GM23338 (cell line): ENCODE measurements at places on chromosomes 4 and X. TPM values are rescaled to one million over a fixed set of nuclear protein-coding genes. Genes with fewer than 3 reads are reported as not detected.

Gene PCDH18
- 17.3 and 19.5 TPM in 2 replicates for polyA plus RNA-seq

Gene RHOXF2B
- polyA plus RNA-seq: not detected in 2 replicates

Gene GPM6B
- 76.4 and 82.6 TPM in 2 replicates for polyA plus RNA-seq

Gene SLC39A8
- polyA plus RNA-seq: 18.7 and 20.1 TPM in 2 replicates

Gene FHDC1
- 9.1 and 9.5 TPM in 2 replicates for polyA plus RNA-seq

Gene MAGEA12
- 0.24 TPM in 1 of 2 replicates, not detected in the other for polyA plus RNA-seq

Gene MAGEA11
- polyA plus RNA-seq: 0.12 TPM in 1 of 2 replicates, not detected in the other

Gene AKAP14
- 3.3 and 5.7 TPM in 2 replicates for polyA plus RNA-seq

Gene GASK1B
- polyA plus RNA-seq: not detected in 2 replicates

Gene CLGN
- 3.8 and 5.2 TPM in 2 replicates for polyA plus RNA-seq

Gene SLC49A3
- polyA plus RNA-seq: 1.1 and 1.3 TPM in 2 replicates

Gene MAGEB10
- polyA plus RNA-seq: not detected in 2 replicates

Gene SERTM2
- 0.09 and 0.27 TPM in 2 replicates for polyA plus RNA-seq

Gene XG
- 0.40 and 0.60 TPM in 2 replicates for polyA plus RNA-seq

Gene PNPLA4
- polyA plus RNA-seq: 15.1 and 19.4 TPM in 2 replicates

Gene MAGEB1
- polyA plus RNA-seq: 0.15 TPM in 1 of 2 replicates, not detected in the other

Gene NCAPG
- polyA plus RNA-seq: 18.7 and 24.4 TPM in 2 replicates

Gene XAGE2
- not detected in 2 replicates for polyA plus RNA-seq

Gene RNF212
- 17.0 and 19.7 TPM in 2 replicates for polyA plus RNA-seq

Gene FSTL5
- polyA plus RNA-seq: 0.06 and 0.10 TPM in 2 replicates

Gene MAP7D2
- polyA plus RNA-seq: 1.5 and 1.6 TPM in 2 replicates

Gene TLR8
- polyA plus RNA-seq: not detected in 2 replicates

Gene CXCL9
- not detected in 2 replicates for polyA plus RNA-seq

Gene NSD2
- polyA plus RNA-seq: 33.5 and 35.7 TPM in 2 replicates

Gene N4BP2
- polyA plus RNA-seq: 15.1 and 25.6 TPM in 2 replicates

Gene SMIM10
- 3.9 and 4.8 TPM in 2 replicates for polyA plus RNA-seq

Gene CT45A3
- polyA plus RNA-seq: not detected in 2 replicates

Gene FAM114A1
- 11.2 and 13.0 TPM in 2 replicates for polyA plus RNA-seq

Gene RBM46
- 33.4 and 42.4 TPM in 2 replicates for polyA plus RNA-seq

Gene NXF2B
- 0.28 and 0.74 TPM in 2 replicates for polyA plus RNA-seq

Gene CXorf58
- not detected in 2 replicates for polyA plus RNA-seq

Gene XKRX
- 0.16 and 0.19 TPM in 2 replicates for polyA plus RNA-seq

Gene TCEAL7
- 17.2 and 20.2 TPM in 2 replicates for polyA plus RNA-seq

Gene TMPRSS11D
- not detected in 2 replicates for polyA plus RNA-seq

Gene CD38
- polyA plus RNA-seq: 0.10 and 0.24 TPM in 2 replicates

Gene PRMT9
- 6.4 and 7.6 TPM in 2 replicates for polyA plus RNA-seq

Gene RADX
- polyA plus RNA-seq: 1.7 and 1.9 TPM in 2 replicates

Gene MAB21L2
- polyA plus RNA-seq: 0.39 and 0.42 TPM in 2 replicates

Gene CT45A10
- polyA plus RNA-seq: not detected in 2 replicates

Gene ANKRD50
- 5.2 and 5.9 TPM in 2 replicates for polyA plus RNA-seq

Gene ATP1B4
- not detected in 2 replicates for polyA plus RNA-seq

Gene ALAS2
- polyA plus RNA-seq: 0.23 TPM in 1 of 2 replicates, not detected in the other

Gene DAPP1
- polyA plus RNA-seq: not detected in 2 replicates

Gene MAGEA8
- polyA plus RNA-seq: not detected in 2 replicates

Gene PABPC1L2B
- polyA plus RNA-seq: 0.27 and 0.87 TPM in 2 replicates

Gene EBP
- 169 and 176 TPM in 2 replicates for polyA plus RNA-seq

Gene GPC3
- polyA plus RNA-seq: 34.3 and 36.8 TPM in 2 replicates

Gene SRPX2
- polyA plus RNA-seq: not detected in 2 replicates

Gene RENBP
- 1.5 and 2.0 TPM in 2 replicates for polyA plus RNA-seq

Gene CFAP47
- not detected in 2 replicates for polyA plus RNA-seq

Gene GEMIN8
- polyA plus RNA-seq: 16.7 and 19.9 TPM in 2 replicates

Gene PABPC1L2A
- 0.24 and 0.26 TPM in 2 replicates for polyA plus RNA-seq
